ENCODE measurements at places on chromosomes 5 and 9. TPM values are rescaled to one million over a fixed set of nuclear protein-coding genes. Genes with fewer than 3 reads are reported as not detected.

Gene CCNJL
- 0.18 TPM for total RNA-seq

Gene SLC34A1
- not detected for total RNA-seq

Gene AK8
- total RNA-seq = not detected

Gene SOWAHA
- total RNA-seq = not detected

Gene TRIM36
- 0.42 TPM for total RNA-seq

Gene CSF2
- not detected for total RNA-seq

Gene LAMC3
- total RNA-seq = 0.07 TPM

Gene APBA1
- total RNA-seq = 1.0 TPM

Gene CPLANE1
- 5.3 TPM for total RNA-seq

Gene ATP10B
- not detected for total RNA-seq

Gene IFNA2
- total RNA-seq = not detected

Gene SLC36A2
- total RNA-seq = 22.9 TPM

Gene CCL28
- 0.16 TPM for total RNA-seq

Gene PCDHA1
- total RNA-seq = not detected

Gene PSMD5
- total RNA-seq = 14.1 TPM

Gene DNAI1
- total RNA-seq = not detected
